ENCODE measurements at places on chromosomes 12 and 14.

DNA sequence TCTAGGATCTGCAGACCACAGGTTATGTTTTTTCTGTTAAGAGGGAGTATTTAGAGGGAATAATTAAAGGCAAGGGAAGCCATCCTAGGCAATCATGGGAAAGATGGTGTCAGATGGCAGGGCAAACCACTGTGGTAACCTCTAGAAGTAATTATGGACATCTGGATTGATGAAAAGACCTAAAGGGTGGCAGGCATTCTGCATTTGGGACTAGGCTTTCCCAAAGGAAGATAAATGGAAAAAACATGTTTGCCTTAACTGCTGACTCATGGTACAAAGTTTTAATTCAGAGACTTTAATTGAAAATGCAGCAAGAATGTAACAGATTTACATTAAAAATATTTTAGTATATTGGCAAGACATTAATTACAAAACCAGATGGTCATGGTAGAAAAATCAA, 88.1 kb downstream of the TMEM30B start:
- DNase-seq, result no peak

DNA sequence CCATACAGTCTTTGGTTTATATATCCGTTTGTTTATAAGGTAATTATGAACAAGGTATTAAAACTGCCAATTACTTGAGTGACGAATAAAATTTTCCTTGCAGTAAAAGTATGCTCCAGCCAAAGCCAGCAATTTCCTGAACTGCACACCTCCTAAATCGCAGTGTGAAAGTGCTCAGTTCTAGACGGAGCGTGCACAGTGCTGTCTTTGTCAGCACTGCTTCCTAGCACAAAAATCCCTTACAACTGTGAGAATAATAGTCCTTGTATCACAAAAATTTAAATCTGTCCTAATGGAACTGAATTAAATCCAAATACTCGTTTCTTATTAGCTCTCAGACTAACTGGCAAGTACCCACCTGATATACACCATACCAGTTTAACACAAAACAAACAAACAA, 26.3 kb downstream of the LRIG3 start:
- no peak for DNase-seq

GRCh38 chr12:96710127-96710745, 196.8 kb upstream of the NEDD1 start:
- no peak for DNase-seq

DNA sequence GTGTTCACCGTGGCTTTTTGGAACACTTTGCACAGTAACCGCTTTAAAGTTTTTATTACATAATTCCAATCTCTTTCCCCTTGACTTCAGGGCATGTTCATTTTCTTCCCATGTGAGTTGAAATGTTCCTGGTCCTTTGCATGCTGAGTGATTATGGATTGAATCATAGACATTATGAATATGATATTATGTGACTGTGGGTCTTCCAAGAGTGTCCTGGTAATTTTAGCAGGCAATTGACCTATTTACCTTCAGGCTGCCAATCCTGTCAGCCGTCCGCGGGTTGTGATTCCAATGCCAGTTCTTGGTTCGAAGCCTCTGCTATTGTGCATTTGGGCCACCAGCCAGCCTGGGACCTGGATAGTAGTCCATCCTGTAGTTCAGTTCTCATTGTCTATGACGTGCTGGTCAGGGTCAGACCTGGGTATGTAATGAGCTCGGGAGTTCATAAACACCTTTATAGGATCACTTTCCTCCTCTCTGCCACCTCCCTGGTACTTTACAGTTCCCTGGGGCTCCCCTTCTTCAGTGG, 32.6 kb upstream of the DDX11 start:
- DNase-seq, result no peak

DNA sequence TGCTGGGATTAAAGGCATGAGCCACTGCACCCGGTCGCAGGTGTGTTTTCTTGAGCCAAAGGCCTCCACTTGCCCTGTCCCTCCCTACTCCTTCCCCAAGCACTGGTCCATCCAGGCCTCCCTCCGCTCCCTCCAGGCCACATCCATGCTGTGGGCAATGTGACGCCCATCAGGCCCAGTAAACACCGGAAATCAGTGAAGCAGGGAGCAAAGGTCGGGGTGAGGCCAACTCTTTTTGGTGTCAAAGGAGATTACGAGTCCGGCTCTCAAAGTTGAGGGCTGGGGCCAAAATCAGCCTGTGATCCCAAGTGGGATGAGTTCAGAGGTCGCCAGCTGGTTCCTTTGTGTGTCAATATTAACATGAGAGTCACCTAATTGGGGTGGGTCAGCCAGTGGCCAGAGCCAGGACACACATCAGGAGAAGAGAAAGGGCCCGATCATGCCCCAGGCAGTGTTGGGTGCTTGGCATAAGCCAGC, 195.7 kb downstream of the RBM19 start:
- no peak for DNase-seq

DNA sequence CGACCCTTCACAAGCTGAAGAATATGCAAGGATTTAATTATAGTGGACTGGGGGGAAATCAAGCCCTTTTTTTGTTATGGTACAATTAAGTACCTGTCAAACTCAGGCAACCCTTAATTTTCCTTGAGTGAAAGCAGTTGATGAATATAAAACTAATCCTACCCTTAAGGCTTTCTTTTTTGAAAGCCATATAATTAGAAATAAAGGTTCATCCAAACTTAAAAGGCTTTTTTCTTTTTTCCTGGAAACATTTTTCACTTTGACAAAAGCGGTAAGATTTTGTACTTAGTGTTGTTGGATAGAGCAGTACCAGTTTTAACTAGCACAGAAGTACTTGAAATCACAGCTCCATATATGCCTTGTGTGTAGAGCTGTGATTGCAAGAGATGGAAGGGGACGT, 91.9 kb upstream of the MANSC4 start:
- no peak for DNase-seq

- DNase-seq, result no peak
These were observed 27.2 kb downstream of the FBXO34 start for GRCh38 chr14:55298500-55298822.

DNA sequence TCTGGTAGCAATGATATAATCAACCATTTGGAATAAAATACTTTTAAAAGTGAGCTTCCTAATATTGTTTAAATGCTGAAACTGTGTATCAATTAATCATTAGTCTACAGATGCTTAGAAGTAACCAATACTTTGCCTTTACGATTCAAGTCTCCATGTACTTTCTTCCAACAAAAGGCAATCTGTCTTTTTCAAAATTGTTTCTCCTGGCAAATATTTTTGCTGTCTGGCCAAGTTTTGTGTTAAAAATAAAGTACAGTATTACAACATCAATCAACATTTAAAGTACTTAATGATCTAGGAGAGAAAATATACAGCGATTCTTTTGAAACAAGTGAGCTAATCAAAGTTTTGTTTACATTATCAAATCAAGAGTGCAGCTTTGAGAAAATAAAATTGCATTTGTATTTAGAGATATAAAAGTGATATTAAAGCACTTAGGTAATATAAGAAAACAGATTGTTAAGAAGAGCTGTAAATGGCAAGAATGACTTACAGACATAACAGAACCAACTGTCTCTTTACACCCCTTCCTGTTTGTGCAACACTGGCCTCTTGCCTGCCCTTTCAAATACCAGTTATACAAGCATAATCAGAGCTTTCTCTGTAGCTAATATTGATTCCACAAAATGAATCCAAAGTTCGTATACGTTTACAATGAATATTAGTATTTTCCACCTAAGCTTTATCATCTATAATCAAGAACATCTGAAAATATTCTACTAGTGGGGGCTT, 38.2 kb upstream of the FBLN5 start:
- no peak for DNase-seq

DNA sequence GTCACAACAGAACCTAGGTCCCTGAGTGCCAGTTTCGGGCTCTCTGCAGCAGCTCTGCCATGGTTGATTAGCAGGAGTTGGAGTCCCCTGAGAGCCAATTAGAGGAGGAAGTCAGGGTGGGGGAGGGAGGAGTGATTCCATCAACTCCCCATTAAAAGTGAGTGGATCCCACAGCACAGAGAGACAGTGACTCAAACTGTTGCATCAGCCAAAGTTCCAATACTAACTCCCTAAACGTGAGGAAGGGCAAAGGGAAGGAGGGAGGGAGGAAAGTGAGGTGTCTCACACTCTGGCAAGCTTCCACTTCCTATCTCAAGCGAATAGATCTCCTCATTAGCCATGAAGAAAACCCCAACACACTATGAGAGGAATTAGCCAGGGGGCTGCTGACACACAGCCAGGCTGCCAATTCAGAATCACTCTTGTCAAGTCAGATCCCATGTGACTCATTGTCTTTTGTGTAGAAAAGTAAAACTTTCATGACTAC, 23.6 kb downstream of the OR11H4 start:
- no peak for DNase-seq

- DNase-seq, result no peak
These were observed 88.6 kb downstream of the MGST1 start for GRCh38 chr12:16435875-16436554.

DNA sequence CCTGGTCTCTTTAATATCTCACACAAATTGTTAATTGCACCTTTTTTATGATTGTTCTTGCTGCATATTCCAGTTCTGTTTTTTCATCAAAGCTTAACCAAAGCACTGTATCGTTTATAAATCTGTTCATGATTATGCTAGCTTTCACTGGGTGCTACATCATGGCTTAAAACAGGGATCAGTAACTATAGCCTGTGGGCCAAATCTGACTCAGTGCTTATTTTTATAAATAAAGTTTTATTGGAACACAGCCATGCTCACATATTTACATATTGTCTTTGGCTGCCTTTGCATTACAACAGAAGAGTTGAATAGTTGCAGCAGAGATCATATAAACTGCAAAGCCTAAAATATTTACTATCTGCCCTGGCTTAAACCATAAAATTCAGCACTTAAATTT, 183.4 kb upstream of the NRXN3 start:
- DNase-seq, result no peak

GRCh38 chr14:68979722-68980451, 785 bp upstream of the ACTN1 start:
- no peak for DNase-seq

DNA sequence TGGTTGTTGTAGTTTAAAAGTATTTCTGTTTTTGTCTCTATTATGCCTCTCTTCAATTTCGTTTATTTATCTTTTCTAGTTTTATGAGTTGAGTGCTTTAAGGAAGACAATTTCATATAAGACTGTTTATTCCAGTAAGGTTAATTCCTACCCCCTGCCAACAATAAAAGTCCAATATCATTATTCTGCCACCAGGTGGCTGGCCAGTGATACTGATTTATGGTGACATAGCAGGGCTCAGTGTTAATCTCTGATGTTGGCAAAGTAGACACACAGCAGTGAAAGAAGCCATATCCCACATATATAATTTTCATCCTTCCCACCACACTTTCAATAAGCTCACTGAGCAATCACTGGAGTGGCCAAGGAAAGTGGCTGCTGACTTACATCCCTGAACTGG, 69.0 kb upstream of the BMP4 start:
- DNase-seq, result no peak

DNA sequence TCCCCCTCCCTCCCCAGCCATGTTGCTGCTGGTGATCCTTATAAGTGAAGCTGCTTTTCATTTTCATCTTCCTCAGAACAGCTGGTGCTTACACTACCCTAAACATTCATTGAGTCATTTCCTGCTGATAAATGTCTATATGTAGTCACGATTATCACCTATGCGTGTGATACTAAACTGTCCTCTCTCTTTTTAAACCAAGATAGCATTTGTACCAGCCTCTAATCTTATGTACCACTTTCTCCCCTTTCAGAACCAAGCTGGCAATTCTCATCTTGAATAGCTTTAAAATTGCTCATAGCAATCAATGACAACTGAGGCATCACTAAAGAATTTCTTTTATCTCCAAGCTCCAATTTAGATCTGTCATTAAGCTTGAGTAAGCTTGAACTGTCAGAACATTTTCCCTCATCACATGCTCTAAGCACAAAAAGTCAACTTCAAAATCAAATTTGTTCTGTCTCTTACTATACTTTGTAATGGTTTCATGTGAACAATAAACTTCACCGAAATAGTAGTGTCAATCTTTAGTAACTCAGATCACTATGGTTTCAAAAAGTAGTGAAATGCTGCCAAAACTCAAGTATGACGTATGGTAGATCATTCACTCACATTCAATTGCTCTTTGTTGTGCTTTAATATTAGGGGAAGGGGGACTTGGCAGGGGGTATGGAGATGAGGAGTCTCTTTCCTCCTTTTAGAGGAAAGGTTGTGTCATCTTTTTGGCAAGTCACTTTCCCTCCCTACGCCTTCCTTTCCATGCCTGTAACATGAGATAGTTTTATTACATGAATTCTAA, 178.1 kb upstream of the NOVA1 start:
- no peak for DNase-seq

GRCh38 chr14:62665286-62665685, 380.0 kb downstream of the KCNH5 start:
- DNase-seq, result no peak

- DNase-seq, result no peak
These were observed 28.2 kb downstream of the FGF6 start for GRCh38 chr12:4417455-4417854.

DNA sequence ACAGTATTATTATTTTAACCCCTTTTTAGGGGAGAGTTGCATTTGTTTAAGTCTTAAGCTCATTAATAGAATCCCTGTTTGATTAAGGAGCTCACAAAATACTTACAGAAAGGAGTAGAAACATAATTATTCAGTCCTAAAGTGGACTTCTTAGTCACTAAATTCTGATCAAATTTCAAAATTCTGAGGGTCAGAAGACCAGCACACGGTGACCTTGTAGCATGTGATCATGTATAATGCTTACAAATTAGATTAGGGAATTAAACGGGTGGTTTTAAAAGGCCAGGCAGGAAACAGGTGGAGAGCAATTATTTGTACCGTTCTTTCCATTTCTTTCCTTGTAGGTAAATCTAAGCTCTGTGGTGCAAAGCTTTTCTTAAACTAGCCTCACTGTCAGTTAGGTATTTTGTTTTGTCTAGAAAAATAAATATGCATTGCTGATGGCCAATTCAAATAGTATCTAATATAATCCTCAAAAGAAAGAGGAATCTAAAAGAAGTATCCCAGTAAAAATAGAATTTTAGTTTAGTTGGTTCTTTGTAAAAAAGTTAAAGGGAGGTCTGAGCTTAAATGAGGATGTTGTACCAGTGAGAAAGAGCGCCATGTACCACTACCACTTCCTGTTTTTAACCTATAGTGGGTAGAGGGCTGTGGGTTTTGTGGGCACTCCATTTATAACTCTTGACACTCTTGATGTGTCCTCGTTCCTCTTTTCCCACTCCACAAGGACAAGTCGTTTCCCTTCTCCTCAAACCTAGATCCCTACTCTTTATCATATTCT, 51.1 kb downstream of the SLC38A1 start:
- DNase-seq, result peak; percentile 61

- DNase-seq, result no peak
These were observed 141.4 kb upstream of the TMPO start for GRCh38 chr12:98374007-98374406.

- DNase-seq, result no peak
These were observed 5.4 kb downstream of the MAGOHB start for GRCh38 chr12:10607885-10608458.

Measured in CD4-positive, alpha-beta T cell treated with Interferon gamma for 1 hour (primary cell).